ENCODE measurements at places on chromosomes 16 and 17. TPM values are rescaled to one million over a fixed set of nuclear protein-coding genes. Genes with fewer than 3 reads are reported as not detected.

LPO gene
- not detected for total RNA-seq

ST6GALNAC2 gene
- not detected for total RNA-seq

ZNF423 gene
- not detected for total RNA-seq

PIGS gene
- 41.5 TPM for total RNA-seq

C16orf96 gene
- 0.20 TPM for total RNA-seq

AATK gene
- 0.26 TPM for total RNA-seq

B9D1 gene
- 4.7 TPM for total RNA-seq

ADPRM gene
- 12.9 TPM for total RNA-seq

PLD6 gene
- total RNA-seq: 19.4 TPM

ZNF594 gene
- total RNA-seq: 7.7 TPM

CHAD gene
- not detected for total RNA-seq

CA4 gene
- not detected for total RNA-seq

FAM234A gene
- total RNA-seq: 20.9 TPM

PRSS53 gene
- 3.1 TPM for total RNA-seq

PPL gene
- total RNA-seq: not detected

DNA sequence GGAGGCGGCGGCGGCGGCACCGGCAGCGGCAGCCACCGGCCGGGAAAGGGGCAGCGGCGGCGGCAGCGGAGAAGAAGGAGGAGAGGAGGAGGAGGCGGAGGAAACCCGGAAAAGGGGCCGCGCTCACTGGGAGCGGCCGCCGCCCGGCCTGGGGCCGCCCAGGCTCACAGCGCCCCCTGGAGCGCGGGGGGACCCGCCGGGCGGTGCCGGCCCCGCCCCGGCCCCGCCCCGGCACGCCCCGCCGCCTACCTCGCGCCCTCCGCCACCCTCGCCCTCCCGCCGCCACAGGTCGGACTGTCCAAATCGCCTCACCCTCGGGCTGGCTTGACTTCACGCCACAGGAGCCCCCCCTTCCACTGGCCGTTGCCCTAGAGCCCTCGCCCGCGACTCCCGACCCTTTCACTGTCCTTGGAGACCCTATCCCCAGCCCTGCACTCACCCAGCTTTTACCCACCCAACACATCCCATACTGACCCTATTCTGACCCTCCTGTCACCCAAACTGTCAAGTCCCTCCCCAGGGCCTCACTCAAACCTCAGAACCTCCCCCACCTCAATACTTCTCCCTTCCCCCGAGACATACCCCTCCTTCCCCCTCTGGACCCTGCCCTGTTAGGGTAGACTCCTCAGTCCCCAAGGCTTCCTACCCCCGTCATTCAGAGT lies at the start of gene CSNK2A2:
Gene CSNK2A2, minus strand, starts transcription at position 85 of the 662 bp plus-strand sequence. CDS start 370 bp downstream, outside the sequence.
- peak; percentile 78 for DNase-seq

- DNase-seq: peak; percentile 70
Measured at GRCh38 chr17:7589204-7589868, 558 bp downstream of the SOX15 start.

GRCh38 chr16:58337090-58337444 lies 42.2 kb upstream of the PRSS54 start:
- no peak for DNase-seq

GRCh38 chr17:39357488-39357887 lies 43.9 kb downstream of the FBXL20 start:
- DNase-seq: no peak

GRCh38 chr16:56057151-56057550 lies 134.1 kb upstream of the GNAO1 start:
- no peak for DNase-seq

- DNase-seq: no peak
Measured at GRCh38 chr16:22161401-22161800, 905 bp upstream of the SDR42E2 start.

DNA sequence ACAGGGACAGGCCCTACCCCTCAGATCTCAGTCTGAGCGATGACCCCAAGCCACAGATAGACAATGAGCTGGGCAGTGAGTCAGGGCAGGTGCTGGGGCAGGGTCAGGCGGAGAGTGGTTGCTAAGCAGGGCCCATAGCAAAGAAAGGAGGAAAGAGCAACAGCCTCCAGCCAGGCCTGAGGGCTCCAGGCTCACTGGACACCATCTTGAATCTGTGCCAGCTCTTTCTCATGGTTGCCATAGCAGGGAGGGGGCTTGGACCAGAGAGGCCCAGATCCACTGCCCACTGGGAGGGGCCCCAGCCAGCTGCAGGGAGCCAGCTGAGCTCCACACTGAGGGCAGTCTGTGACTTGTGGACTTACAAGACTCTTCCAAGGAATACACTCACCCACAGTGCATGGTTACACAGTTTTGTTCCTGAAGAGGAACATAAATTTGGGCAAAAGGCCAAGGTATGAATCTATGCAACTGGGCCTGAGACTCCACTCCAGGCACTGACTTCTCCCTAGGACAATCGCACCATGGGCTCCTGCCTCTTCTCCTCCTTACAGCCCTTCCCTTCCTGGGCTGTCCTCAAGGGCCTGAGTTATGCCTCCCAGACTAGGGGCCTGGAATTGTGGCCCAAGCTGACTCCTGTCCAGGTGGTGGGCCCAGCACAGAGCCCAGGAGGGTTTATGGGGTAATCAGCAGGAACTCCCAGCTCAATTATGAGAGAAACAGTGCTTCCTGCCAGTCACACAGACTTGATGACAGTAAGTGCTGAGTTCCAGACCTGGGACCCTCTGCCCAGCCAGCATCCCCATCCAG lies 59.9 kb downstream of the BEAN1 start:
- no peak for DNase-seq

DNA sequence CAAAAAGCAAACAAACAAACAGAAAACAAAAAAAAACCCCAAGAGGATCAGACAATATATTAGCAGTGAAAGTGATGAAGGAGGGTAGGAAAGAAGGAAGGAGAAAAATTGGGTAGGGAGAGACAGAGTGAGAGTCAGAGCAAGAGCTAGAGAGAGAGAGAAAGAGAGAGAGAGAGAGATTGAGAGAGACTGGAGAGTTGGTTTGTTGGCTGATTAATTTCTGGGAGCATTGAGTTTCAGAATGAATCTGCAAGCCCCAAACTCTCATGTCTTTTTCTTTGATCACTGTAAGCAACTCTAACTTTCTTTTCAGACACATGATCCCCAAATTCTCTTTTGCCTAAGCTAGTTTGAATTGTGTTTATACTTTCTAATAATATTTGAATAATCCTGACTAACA lies 388.1 kb downstream of the SHISA9 start:
- no peak for DNase-seq

DNA sequence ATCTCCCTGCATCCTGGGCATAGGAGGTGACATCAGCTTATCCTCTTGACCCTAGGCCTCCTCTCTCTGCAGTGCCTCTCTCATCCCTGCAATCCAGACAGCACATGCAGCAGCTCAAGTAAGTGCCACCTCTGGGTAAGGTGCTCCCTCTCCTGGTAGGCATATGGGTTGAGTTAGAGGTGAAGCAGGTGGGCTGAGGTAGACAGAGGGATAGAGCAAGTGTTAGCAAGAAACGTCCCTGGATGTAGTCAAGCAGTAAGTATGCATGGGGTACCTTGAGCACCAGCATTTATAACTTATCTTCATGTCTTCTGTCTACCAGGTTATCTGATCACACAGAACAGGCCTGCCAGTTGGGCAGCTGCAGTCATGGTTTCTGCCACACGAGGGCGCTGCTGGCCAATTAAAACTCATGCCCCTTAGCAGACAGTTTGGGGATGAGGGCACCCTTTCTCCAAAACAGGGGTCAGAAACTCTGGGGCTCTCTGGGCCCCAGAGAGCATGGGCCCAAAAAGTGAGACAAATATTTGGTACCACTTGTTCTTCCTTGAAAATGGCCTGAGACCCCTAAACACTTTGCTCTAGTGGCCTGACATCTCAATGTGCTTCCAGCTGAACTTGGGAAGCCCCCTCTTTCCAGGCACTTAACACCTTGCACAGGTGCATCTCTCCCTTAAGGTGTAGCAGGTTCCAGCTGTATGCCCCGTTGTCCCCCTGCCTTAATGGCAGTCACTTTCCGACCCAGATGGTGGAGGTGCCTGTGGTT lies 59.8 kb downstream of the NEUROD2 start:
- DNase-seq: peak; percentile 67

- DNase-seq: peak; percentile 5
Measured at GRCh38 chr16:27639561-27640276, 89.8 kb downstream of the KATNIP start.

- DNase-seq: no peak
Measured at GRCh38 chr16:85970738-85971137, 71.8 kb downstream of the IRF8 start.

DNA sequence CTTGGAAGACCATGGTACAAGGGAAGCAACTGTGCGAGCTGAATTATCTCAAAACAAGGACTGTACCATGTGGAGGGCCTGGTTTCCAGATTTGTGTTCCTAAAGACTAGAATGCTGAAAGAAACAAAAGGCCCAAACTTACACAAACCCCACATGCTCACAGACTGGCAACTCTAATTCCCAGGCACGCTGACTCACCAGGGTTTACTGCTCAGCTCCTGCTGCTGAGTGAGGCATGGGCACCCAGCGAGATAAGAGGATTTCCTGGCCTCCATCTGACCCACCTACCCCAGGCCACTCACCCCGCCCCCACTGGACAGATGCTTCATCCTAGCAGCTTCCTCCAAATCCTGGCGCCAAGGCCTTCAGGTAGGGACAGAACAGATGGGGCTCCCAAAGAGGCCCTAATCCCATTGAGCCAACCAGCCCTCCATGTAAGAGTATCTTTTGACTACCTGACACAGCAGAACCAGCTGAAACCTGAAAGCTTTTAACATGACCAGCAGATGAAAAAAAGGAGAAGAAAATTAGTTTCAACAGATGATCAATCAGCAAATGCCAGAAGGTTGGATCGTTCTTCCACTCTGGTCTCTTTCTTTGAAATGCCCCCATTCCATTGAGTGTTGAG lies 33.9 kb downstream of the DCUN1D3 start:
- no peak for DNase-seq

- DNase-seq: peak; percentile 97
Measured at GRCh38 chr16:87778830-87779579, 13.2 kb upstream of the KLHDC4 start.

DNA sequence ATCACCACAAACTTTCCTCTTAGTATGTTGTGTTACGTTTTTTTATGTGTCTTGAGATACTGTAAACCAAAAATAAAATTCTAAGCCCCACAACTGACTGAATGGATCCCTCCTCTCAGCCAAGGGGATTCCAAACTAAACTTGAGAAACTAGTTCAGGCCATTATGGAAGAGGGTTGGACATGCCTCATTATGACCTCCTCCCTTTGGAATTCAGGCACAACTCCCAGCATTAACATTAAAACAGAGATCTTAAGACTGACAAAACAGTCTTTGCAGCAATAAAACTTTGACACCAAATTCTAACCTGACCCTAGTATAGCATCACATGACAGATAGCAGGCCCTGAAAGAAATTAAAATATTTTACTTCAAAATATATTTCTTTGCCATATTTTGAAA lies 51.1 kb upstream of the SLC47A1 start:
- DNase-seq: no peak

DNA sequence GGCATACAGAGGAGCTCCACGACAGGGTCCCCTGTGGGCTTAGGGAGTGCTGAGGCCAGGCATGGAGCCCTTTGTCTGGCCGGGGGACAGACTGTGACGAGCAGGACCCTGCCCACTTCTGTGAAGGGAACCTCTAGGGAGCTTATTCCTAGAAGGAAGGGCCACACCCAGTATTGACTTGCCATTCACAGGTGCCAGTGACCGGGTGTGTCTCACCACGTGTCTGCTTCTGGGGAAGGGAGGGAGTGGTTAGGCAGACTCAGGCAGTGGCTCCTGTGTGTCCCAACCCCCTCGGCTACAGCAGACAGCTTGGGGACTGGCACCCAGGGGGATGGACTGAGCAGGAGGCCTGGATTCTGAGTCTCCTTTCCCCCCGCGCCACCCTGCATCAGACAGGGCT lies 57.2 kb downstream of the SOCS1 start:
- no peak for DNase-seq

- DNase-seq: peak; percentile 59
Measured at GRCh38 chr17:46770818-46771560, 47.5 kb downstream of the WNT3 start.

GRCh38 chr17:72434581-72434980 lies 313.8 kb downstream of the SOX9 start:
- DNase-seq: no peak

GRCh38 chr17:50180111-50180510 lies 14.3 kb downstream of the SGCA start:
- no peak for DNase-seq

DNA sequence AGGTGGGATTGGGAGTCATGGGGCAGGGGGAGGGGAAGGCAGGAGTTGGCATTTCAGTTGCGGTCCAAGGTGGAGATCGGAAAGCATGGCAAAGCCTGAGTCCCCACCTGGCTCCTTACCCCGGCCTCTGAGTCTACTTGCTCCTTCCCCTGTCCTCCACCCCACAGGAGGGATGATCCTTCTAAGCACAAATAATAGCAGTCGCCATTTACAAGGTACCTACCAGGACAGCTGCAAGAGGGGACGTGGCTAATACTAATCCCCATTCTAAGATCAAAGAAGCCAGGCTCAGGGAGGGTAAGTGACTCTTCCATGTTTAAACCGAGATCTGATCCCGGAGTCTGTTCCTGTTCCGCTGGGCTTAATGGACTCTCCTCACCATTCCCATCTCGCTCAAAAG lies 396.3 kb downstream of the SLC39A11 start:
- no peak for DNase-seq

- no peak for DNase-seq
Measured at GRCh38 chr16:57479205-57479975, 6.9 kb downstream of the DOK4 start.

- no peak for DNase-seq
Measured at GRCh38 chr16:78538292-78538691, 438.8 kb downstream of the WWOX start.

DNA sequence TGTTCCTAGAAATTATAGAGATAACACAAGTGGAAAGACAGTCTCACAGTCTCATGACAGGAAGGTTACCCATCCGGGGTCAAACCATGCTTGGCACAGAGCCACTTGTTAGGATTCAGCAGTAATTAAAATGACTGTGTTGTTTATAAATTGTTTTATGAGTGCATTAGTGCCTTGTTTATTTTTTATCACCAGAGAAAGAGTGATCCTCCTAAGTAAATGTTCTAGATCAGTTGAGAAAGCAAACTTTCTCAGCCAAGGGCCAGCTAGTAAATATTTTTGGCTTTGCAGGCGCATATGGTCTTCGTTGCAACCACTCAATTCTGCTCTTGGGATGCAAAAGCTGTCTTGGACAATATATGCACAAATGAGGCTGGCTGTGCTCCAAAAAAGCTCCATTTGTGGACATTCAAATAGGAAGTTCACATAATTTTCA lies 253.9 kb upstream of the CACNG5 start:
- DNase-seq: no peak

All from activated naive CD8-positive, alpha-beta T cell treated with anti-CD3 and anti-CD28 coated beads for 36 hours (primary cell).